Lower leg skin (tissue), 4 donors: ENCODE measurements at places on chromosomes 1 and 21. TPM values are rescaled to one million over a fixed set of nuclear protein-coding genes. Genes with fewer than 3 reads are reported as not detected.
A peak's percentile ranks its signal among the peaks of the same experiment; 100 is the strongest.

- no peak for DNase-seq
These were observed 149.5 kb upstream of the RUNX1 start for GRCh38 chr21:35198565-35198964.

- no peak for DNase-seq
These were observed 14.0 kb upstream of the TIPRL start for GRCh38 chr1:168164771-168165170.

- no peak for DNase-seq
These were observed 30.1 kb upstream of the VASH2 start for GRCh38 chr1:212920246-212920645.

GRCh38 chr1:30283199-30283962 is 440.0 kb downstream of the MATN1 start:
- no peak for DNase-seq

DNA sequence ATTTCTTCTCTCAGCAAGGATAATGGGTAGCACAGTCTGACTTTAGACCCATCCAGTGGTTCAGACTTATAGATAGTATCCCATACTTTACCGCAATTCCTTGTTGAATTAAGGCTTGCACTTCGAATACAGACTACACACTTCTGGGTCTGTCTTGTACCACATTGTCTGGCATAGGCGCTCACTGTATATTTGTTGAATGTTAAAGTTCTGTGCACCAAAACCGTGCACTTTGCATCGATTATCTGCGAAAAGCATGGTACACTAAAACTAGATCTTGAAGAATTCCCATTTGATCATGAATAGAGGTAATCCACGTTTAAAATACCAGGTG is 556 bp upstream of the RYR2 start:
- no peak for DNase-seq

- no peak for DNase-seq
These were observed 98.2 kb upstream of the ARTN start for GRCh38 chr1:43835082-43836021.

DNA sequence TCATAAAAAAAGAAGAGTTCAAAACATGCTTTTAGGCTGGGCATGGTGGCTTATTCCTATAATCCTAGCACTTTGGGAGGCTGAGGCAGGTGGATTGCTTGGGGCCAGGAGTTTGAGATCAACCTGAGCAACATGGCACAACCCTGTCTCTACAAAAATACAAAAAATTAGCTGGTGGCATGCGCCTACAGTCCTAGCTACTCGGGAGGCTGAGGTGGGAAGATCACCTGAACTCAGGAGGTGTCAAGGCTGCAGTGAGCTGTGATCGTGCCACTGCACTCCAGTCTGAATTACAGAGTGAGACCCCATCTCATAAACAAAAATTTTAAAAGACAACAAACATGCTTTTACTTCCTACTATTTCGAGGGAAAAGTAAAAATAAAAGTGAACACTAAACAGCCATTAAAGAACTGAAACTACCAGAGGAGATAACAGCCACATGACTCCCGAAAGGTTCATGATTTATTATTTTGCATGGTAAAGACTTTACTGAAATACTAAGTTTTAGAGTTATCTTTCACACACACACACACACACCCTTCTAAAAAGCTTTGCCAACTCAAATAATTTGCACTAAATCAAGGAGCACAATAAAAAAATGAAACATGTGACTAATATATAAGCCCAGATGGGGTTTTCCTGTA is 48.1 kb downstream of the USP1 start:
- DNase-seq: no peak

DNA sequence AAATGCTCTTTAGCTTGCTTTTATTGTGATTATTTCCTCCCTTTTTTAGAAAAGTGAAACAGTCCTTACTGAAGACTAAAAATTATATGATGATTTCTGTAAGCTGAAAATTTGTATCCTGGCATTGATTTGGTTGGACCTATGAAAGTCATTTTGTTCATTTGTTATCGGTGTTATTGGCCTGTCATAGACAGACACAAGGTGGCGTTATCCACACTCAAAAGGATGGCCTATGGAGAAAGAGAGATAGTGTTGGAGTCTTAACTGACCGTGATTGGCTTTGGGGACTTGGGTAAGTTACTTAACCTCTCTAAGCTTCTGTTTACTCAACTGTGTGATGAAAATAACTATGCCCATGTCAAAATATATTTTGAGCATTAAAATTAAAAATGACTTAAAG is 203.6 kb upstream of the CHODL start:
- DNase-seq: no peak

DNA sequence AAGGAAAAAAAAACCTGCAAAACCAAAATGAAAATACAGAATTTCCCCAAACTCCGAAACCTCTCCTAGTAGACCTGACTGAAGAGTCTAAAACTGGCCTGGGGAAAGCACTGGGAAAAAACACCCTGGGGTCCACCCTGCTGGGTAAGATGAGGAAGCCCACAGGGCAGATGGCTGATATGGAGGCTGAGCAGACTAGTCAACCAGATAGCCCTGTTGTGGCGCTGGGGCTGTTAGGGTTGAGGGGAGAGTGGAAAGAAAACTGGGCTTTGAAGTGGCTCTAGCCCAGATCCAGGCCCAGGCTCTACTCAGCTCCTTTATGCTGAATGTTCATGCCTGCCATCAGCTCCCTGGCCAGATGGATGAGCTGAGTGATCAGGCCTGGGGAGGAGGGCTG is 6.8 kb upstream of the SLAMF1 start:
- no peak for DNase-seq

- DNase-seq: no peak
These were observed 4.6 kb upstream of the CACYBP start for GRCh38 chr1:174995121-174995520.

- no peak for DNase-seq
These were observed 9.1 kb upstream of the ATAD3B start for GRCh38 chr1:1462318-1462966.

DNA sequence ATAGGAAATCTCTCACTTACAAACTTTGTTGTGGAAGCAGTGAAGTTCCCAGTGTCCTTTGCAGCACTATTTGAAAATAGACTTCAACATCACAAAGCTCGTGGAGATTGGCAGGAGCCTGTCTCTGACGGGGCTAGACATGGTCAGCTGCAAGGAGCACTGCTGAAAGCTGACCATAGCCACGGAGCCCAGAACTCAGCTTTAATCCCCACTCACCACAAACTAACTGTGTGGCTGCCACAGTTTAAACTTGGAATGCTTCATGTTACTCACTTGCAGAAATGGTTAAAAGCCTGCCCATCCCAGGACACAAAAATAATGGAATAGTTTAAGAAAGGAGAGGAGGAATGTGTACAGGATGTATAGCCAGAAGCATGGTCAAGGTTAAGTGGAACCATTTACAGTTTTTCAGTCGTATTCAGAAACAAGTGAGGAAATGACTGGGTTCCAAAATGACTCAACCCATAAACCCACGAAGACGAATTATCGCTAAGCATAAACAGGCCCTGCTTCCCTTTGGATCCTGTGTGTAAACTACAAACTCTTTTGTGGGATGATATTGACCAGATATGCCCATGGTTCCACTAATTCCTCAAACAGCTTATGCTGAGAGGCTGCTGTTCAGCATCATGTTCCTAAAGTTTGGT is 18.2 kb downstream of the DNALI1 start:
- DNase-seq: peak; percentile 21

DNA sequence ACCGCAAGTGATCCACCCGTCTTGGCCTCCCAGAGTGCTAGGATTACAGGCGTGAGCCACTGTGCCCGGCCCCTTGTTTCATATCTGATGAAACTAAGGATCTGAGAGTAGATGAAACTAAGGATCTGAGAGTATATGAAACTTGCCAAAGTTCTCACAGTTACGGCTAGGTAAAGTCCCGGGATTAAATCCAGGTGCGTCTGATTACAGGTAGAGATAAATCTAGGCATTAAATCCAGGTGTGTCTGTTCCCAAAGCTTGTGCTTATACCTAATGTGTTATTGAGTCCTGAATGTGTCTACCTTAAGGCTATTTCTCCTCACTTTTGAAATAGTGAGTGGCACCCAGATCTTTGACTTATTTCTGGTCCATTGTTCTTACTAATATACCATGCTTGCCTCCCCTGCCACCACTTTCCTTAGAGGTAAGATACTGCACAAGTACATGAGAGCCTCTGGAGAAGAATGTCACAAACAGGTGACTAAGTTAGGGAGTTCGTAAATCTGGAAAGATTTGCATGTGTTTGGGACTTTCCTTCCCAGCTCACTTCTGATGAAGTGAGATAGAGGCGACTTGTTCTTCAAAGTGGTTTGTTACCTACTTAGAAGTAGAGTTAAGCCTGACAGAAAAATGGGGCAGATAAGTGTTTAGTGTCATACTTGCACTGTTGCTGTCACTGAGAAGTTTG is 66.5 kb downstream of the AK4 start:
- DNase-seq: no peak

GRCh38 chr1:54510715-54511270 is 37.2 kb upstream of the ACOT11 start:
- no peak for DNase-seq

DNA sequence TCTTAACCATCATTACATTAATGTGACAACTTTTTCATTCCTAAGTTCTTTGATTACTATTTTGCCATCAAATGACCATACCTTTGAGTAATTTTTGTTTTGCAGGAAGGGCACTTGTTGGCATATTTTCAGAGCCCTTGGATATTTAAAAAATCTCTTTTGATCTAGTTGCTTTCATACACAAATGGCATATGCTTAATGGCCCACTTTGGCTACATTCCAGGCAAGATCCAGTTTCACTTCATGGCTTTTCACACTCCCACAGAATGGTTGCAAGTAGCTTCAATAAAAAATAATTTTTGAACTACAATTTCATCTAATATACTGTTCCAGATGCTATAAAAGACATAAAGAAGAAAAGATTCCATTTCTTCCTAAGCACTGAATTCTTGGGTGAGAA is 18.1 kb downstream of the ADAM30 start:
- no peak for DNase-seq

DNA sequence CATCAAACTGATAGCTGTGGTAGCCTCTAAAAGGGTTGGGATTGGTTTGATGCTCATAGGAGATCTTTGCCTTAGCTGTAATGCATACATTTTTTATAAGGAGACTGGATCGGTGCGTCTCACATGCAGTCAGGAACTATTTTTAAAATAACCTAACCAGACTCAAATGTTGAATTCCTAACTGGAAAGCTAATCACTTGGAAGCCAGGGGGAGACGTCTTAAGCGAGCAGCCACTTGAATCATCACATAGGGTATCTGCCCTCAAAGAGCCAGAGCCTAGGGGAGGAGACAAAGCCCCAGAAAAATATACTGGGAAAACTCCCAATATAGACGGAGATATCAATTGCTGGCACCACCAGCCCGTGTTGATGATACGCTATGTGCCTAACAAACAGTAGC is 61.7 kb upstream of the PUM1 start:
- no peak for DNase-seq

GRCh38 chr1:244231572-244232315 is 180.7 kb downstream of the ZBTB18 start:
- no peak for DNase-seq

GRCh38 chr1:195096051-195096521 is 1512.2 kb downstream of the KCNT2 start:
- DNase-seq: no peak

GRCh38 chr1:221923929-221924598 is 182.2 kb upstream of the DUSP10 start:
- DNase-seq: no peak

GRCh38 chr21:17598437-17598836 is 14.3 kb downstream of the BTG3 start:
- no peak for DNase-seq

Gene MRAP
- total RNA-seq: not detected

Gene COA6
- total RNA-seq: 33.3 TPM

Gene FCRL2
- not detected for total RNA-seq

Gene F13B
- not detected for total RNA-seq

Gene DNAH14
- total RNA-seq: 0.84 TPM

Gene ADAM15
- total RNA-seq: 289 TPM

Gene PRAMEF17
- total RNA-seq: not detected

Gene KPRP
- total RNA-seq: 231 TPM
